Right cardiac atrium (tissue), 5 donors: ENCODE measurements at places on chromosomes 4 and X. TPM values are rescaled to one million over a fixed set of nuclear protein-coding genes. Genes with fewer than 3 reads are reported as not detected.

Gene CLGN
- total RNA-seq, result 81.3 TPM

Gene ASB9
- total RNA-seq, result 0.89 TPM

DNA sequence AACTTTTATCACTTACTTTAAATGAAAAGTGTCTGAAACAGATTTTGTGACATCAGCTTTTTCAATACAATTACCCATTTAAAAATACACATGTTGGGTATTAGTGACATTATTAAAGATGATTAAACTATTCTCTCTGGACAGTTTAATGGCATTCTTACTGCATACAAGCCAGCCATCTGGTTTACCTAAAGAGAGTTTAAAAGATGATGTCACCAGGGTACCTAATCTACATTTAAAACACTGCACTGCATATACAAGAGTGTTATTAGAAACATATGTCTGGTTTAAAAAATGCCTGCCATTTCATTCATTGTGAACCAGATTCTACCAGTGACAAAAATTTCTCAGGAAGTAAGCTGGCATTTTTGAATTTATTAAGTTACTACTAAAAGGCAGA lies 919.1 kb downstream of the ADGRL3 start:
- DNase-seq, result no peak

DNA sequence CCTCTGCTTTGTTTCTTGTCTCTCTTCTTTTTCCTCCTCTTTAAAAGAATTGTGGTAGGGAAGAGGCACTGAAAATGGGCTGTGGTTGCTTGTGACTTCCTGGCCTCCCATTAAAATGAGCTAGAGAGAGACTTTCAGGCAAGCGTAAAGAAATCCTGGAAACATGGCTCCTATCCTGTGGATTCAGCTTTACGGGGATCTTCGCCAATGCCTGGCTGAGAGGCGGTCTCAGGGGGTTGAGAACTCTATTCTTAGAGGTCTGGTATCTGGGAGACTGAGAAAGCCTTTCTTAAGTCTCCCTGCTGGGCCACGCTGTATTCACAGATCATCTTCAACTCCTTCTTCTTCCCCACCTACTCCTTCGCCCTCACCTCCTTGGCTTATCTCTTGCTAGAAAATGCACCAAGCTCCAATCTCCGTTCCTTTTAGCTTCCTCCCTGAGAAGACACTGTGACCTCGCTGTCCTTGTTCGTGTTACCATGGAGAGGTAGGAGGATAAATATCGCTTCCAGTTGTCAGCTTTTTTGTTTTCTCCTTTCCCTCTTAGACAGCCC lies 542 bp upstream of the KLF8 start:
- no peak for DNase-seq
